ENCODE measurements at places on chromosomes 3 and 15. TPM values are rescaled to one million over a fixed set of nuclear protein-coding genes. Genes with fewer than 3 reads are reported as not detected.

GRCh38 chr3:154718053-154718452 lies 288.1 kb upstream of the GPR149 start:
- no peak for DNase-seq

- DNase-seq = no peak
Measured at GRCh38 chr3:56366641-56367162, 101.6 kb downstream of the ERC2 start.

DNA sequence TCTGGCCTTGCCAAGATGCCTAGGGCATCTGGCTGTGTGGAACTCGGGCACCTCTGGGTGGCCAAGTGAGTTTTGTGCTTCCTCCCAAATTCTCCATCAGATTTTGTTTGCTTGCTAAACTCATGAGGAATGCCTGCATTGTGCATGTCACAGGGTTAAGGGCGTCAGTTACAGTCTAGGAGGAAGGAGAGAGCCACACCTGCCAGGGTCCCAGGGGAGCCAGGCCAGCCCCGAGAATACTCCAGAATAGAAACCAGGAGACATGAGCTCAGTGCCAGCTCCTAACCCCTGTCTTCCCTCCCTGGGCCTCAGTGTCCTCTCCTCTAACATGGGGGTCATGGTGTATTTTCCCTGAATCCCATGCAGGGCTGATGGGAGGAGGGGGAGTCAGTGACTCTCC lies 22.0 kb upstream of the SKOR1 start:
- DNase-seq = no peak

- DNase-seq = no peak
Measured at GRCh38 chr15:101313041-101313761, 18.2 kb upstream of the SNRPA1 start.

DNA sequence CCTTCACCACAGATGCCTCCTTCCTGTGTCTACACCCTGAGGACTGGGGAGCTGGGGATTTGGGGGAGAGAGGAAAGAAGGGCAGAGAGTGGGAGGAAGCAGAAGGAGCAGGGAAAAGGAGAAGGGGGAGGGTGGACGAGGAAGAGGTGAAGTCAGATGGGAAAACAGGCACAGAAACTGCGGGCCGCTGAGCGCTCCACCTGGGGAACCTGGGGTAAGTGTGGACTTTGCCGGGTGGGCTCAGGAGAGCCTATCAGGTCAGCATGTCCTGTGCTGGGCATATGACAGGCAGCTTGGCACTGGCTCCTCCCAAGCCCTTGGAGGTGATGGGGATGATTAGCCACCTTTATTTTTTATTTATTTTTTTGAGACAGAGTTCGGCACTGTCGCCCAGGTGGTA lies 62.6 kb downstream of the CORO2B start:
- DNase-seq = no peak

GRCh38 chr3:137471558-137472204 lies 292.4 kb upstream of the SOX14 start:
- no peak for DNase-seq

- no peak for DNase-seq
Measured at GRCh38 chr3:148957586-148957985, 33.8 kb upstream of the GYG1 start.

The CAMK1 gene
- 2.3 TPM for polyA plus RNA-seq

The PAK6 gene
- 9.6 TPM for polyA plus RNA-seq

The BHLHE40 gene
- polyA plus RNA-seq = 95.7 TPM

The MAP6D1 gene
- 1.4 TPM for polyA plus RNA-seq

The CHRM5 gene
- polyA plus RNA-seq = not detected

The FOXB1 gene
- not detected for polyA plus RNA-seq

All from keratinocyte (primary cell).